ENCODE measurements at places on chromosomes 16 and 17.

GRCh38 chr16:89787365-89787805 is 29.1 kb downstream of the FANCA start:
- DNase-seq = no peak

- DNase-seq = no peak
Observed at GRCh38 chr17:61323909-61324868, 75.5 kb upstream of the TBX2 start.

DNA sequence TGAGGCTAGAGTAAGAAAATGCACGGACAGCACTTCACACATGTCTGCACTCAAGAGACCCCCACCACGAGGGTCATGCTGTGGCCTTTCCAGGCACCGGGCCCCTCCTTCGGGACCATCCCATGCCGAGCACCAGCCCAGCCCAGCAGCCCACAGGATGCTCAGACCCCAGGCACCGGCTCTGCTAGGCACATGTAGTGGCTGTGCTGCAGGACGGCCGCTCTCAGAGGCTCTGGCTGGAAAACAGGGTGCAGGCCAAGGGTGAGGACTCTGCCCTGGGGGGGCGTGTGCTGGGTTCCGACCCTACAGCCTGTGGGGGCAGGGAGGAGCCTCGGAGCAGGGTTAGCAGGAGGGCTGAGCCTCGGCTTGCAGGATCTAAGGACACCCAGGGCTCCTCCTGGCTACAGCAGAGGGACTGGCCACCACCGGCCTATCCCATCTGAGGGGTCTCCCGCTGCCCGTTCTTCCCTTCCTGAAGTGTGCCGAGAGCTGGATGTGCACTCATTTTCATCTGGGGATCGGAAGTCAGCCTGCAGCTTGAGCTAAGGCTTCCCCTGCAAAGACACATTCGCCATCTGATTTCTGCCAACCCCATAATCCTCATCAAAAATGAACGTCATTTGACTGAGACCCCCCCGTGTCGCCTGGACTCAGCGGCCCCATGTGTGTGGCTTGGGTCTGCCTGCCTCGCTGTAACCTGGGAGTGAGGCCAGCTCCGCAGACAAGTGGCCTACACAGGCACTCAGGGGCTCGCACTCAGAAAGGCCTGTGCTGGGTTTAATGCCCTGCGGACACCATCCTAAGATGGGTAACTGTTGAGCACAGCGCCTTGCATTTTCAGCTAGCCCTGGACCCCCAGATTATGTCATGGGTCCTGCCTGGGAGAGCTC is 293.1 kb upstream of the FOXF1 start:
- no peak for DNase-seq

GRCh38 chr17:15087946-15088345 is 177.2 kb downstream of the PMP22 start:
- DNase-seq = no peak

DNA sequence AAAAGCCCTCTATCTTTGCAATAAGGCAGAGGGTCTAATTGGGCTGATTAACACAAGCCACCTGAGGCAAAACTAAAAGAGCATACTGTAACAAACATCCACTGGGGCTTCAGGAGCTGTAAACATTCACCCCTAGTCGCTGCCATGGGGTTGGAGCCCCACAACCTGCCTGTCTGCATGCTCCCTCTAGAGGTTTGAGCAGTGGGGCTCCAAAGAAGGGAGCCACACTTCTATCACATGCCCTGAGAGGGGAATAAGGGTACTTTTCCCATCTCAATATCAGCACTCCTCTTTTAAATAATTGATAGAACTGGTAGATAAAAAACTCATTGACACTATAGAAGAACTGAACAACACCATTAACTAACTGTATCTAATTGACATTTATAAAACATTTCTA is 130.1 kb upstream of the COX10 start:
- no peak for DNase-seq

DNA sequence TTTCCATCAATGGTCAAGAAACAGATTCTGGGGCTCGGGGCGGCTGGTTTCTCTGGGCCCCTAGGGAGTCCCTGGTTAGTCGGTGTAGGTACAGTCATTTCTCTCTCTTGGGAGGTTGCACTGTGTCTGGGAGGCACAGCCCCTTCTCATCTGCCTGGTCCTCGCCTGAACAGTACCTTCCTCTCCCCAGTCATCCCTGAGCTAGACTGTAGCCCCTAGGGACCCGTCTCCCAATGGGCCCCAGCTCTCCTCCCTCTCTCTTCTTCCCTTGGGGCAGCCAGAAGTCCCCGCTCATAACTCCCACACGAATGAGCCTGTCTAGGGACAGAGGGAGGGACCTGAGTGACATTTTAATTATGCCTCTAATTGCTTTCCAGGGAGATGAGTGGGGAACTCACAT is 20.2 kb upstream of the CPSF4L start:
- DNase-seq = no peak

DNA sequence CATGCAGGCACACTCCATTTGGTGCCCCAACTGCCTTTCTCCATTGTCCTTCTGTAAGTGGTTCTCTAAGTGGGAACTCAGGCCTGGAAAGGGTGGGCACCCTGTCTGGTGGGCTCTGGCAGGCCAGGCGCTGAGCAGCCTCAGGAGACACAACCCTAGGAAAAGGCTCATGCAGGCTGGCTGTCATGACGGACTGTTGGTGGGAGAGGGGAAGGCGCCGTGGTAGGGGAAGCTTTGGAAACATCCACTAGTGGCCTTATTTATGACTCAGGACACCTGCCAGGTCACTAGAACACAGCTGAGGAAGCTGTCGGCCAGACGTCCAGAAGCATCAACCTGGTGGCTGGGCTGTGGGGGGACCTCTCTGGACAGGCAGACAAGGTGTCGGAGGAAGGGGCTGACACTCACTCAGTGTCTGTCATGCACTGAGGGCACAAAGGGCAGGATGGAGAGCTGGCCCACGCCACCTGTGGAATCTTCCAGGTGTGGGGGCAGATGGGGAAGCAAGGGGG is 216.0 kb downstream of the SEC14L1 start:
- no peak for DNase-seq

DNA sequence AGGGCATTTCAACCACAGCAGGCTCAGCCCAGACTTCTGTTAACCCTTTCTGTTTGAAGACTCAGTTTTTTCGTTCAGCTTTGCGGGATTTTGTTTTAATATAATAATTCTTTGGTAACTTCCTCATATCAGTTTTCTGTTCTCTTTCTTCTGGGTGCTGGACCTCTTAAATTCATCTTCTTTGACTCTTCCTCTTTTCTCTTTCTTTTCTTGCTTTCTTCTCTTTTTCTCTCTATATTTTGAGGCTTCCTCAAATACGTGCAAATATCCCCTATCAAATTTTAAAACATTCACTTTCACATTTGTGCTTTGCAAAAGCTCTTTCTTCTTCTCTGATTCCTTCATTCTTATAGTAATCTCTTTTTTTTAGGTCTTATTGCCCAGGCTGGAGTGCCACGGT is 136.3 kb downstream of the HS3ST3B1 start:
- DNase-seq = no peak

DNA sequence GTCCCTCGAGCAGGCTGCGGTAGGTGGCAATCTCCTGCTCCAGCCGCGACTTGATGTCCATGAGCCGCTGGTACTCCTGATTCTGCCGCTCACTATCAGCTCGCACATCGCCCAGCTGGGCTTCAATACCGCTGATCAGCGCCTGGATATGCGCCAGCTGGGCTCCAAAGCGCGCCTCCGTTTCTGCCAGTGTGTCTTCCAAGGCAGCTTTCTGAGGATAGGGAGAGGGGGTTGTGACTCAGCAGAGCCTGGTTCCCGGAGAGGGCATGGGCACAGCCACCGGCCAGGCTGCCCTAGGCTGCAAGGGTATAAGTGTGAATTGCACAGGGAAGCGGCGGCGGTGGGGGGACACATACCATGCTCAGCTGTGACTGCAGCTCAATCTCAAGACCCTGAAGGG is 4.3 kb downstream of the KRT19 start:
- no peak for DNase-seq

DNA sequence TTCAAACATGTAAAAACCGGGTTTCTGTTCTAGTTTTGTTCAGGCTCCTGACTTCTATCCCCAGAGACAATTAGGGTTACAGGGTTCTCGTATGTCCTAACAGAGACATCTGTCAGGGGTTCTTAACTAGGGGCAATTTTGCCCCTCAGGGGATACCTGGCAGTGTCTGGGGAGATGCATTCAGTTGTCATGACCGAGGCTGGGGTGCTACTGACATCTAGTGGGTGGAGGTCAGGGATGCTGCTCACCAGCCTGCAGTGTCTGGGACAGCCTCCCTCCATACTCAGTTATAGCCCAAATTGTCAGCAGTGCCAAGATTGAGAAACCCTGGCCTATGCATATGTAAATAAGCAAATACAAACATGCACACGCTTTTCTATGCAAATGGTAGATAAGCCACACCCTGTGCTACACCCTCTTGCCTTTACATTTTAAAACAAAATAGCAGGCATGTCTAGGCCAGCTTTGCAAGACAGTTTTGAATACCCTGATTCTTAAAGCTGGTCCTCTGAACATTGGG is 37.4 kb downstream of the CLEC16A start:
- DNase-seq = no peak

GRCh38 chr17:34391241-34391640 is 28.2 kb upstream of the CCL1 start:
- DNase-seq = no peak

GRCh38 chr17:77253611-77254051 is 112.9 kb downstream of the SEC14L1 start:
- DNase-seq = no peak

Measured in effector memory CD8-positive, alpha-beta T cell (primary cell).